ENCODE measurements at places on chromosomes 7 and 10.

GRCh38 chr10:71513936-71514335 lies 117.2 kb downstream of the CDH23 start:
- DNase-seq, result no peak

DNA sequence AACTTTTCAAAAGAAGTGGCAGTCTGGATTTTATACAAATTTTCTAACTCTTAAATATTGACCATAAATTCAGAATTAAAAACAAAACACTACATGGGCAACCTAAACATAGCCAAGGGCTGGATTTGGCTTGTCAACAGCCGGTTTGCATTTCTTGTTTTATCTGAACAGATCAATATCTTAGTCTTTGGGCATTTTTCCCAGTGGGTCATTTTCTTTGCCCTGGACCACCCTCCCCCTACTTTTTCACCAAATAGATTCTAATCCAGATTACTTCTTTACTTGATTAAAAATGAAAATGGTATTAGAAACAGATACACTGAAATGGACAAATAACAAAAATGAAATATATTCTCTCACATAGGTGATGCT lies 189.0 kb downstream of the ANK3 start:
- DNase-seq, result no peak

DNA sequence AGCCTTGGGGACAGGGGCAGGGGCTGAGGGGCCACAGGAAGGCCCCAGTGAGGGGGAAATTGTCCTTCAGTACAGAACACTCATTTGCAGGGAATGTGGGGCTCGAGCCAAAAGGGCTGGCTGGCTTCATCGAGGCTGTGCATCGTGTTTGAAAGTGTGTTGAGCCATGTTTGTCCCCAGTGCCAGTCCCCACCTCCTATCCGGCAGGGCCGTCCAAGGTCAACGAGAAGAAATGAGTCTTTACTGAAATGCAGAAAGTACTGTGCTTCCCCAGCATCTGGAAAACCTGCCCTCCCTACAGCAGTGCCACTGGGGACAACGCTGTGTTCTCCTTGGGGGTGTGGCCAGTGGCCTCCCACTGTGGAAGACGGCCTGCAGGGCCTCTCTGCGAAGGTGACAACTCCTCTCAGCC lies 214.1 kb downstream of the KLF6 start:
- no peak for DNase-seq

DNA sequence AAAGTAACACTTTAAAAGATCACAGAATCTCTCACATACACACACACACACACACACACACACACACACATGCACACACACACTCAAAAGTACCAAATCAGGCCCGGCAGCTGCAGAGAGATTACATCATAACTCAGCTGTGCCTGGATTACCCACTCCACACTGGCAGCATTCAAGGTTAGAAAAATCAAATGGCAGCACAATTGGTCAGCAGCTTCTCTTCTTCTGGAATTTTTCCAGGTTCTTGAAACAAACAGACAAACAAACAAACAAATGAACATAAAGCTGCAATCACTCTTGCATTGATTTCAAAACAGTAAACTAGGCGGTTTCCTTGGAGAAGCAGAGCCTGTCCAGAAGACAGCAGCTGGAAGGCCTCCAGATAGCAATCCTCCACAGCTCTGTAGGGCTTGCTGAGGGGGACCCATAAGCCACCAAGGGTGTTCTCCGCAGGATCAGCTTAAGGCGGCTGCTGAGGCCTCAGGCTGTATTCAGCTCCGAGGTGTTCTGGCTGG lies 24.5 kb upstream of the FAM133B start:
- peak; percentile 62 for DNase-seq

DNA sequence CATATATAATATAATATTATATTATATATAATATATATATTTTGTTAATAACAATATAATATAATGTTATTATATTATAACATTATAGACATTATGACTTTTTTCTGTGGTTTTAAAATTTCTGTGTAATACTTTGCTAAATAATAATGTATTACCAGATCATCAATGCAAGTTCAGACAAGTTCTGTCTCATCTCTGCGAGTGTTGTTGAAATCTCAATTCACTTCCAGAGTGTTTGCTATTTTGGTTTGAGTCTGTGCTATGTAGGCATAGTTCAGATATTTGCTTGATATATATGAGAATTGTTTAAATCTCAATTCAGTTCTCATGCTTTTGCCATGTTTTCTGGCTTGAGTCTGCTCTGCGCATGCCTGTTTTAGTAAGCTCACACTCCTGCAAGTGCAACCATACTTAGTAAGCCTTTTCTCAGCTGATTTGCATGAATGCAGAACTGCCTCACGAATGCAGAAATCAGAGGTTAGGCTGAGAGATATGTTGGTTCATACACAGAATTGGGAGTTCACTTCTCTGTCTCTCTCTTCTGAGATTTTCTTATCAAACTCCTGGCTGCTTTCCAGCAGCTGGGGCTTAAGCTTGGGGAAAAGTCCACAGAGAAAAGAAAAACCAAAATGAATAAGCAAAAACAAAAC lies 830.2 kb upstream of the SORCS1 start:
- no peak for DNase-seq

- no peak for DNase-seq
Observed at GRCh38 chr7:46616636-46617035, 695.6 kb upstream of the IGFBP3 start.

DNA sequence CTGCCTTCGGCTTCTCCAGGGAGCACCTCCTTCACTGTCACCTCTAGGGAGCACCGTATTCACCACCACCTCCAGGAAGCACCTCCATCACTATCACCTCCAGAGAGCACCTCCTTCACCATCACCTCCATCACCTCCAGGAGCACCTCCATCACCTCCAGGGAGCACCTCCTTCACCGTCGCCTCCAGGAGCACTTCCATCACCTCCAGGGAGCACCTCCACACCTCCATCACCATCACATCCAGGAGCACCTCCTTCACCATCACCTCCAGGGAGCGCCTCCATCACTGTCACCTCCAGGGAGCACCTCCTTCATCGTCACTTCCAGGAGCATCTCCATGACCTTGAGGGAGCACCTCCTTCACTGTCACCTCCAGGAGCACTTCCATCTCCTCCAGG lies 102.3 kb downstream of the DNAJB6 start:
- DNase-seq, result no peak
